Inflammatory macrophage treated with lipopolysaccharide for 4 hours (primary cell): ENCODE measurements at places on chromosomes 2 and 18.
A peak's percentile ranks its signal among the peaks of the same experiment; 100 is the strongest.

- peak; percentile 17 for DNase-seq
These were observed 100.5 kb downstream of the TACR1 start for GRCh38 chr2:75098856-75099255.

- DNase-seq: peak; percentile 29
These were observed 6.8 kb upstream of the GALM start for GRCh38 chr2:38659115-38659514.

GRCh38 chr2:161139098-161139987, 20.9 kb upstream of the TANK start:
- peak; percentile 57 for DNase-seq

DNA sequence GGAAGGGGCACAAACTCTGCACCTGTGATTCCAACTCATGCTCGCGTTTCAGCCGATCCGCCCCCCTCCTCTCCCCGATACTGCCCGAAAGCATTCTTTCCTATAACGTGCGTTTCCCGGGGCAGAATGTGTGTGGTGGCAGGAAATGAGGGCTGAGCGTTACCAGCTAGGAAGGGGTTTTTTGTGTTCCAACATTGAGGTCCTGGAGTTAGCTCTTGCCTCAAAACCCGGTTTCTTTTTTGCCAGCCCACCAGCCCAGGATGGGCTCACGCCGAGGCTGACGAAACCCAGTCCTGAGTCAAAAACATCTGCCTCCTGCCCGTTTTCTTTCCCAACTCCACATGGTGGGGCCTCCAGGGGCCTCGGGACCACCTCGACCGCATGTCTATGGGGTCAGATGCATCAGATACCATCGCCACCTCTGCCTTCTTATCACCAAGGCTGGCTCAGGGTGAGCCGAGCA, 113.7 kb upstream of the COPS8 start:
- peak; percentile 40 for DNase-seq

- no peak for DNase-seq
These were observed 116.8 kb upstream of the FIGN start for GRCh38 chr2:163852616-163853015.

GRCh38 chr2:191811807-191812602, 34.9 kb downstream of the CAVIN2 start:
- DNase-seq: peak; percentile 46

DNA sequence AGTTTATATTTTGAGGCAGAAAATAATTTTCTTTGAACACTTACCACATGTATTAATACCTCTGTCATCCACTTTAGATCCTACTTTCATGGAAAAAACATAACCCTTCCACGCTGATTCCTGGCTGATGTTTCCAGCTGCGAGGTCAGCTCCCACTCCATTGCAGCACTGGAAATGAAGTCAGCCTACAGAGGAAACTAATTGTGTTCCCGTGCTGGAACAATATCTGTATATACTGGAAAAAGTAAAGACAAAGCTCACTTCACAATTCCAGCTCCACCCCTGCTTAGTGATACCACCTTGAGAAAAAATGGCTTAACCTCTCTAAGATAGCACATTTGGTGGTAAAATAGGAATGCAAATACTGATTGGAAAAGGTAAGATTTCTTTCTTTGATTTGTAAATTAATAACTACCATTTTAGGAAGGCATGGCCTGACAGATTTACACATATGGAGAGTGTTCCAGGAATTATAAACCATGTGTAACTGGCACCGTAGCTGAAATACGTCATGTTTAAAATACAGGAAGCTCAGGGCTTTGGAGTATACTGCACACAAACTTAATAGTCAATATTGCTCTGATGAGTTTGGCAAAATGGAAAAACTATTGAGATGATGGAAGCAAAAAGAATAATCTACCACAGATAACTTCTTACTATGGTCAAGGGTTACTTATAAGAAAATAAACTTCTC, 90.0 kb downstream of the TRIB2 start:
- DNase-seq: no peak

DNA sequence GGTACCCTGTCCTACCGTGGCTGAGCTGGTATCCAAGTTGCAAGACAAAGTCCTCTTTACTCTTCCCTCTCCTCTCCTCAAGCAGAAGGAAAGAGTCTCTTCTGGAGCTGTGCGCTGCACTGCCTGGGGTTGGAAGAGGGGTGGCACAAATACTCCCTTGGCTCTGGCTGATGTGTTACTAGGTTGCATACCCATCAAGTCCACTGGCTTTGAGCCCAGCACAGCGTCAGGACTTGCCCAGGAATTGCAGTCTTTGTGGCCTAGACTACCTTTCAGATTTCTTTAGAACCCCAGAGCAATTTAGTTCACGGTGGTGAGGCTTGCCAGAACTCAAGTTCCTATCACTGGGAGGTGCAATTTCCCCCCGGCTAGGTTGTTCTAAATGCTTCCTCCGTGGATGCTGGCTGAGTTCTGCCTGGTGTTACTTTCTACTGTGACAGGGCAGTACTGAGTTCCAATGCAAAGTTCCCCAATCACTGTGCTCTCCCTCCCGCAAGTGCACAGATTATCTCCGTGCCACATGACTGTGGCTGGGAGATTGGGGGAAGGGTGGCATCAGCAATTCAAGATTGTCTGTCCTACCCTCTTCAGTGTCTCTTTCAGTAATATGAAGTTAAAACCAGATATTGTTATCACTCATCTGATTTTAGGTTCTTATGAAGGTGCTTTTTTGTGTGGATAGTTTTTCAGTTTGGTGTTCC, 13.4 kb downstream of the MYO3B start:
- no peak for DNase-seq

GRCh38 chr2:190452433-190452832, 44.3 kb downstream of the MFSD6 start:
- peak; percentile 38 for DNase-seq

DNA sequence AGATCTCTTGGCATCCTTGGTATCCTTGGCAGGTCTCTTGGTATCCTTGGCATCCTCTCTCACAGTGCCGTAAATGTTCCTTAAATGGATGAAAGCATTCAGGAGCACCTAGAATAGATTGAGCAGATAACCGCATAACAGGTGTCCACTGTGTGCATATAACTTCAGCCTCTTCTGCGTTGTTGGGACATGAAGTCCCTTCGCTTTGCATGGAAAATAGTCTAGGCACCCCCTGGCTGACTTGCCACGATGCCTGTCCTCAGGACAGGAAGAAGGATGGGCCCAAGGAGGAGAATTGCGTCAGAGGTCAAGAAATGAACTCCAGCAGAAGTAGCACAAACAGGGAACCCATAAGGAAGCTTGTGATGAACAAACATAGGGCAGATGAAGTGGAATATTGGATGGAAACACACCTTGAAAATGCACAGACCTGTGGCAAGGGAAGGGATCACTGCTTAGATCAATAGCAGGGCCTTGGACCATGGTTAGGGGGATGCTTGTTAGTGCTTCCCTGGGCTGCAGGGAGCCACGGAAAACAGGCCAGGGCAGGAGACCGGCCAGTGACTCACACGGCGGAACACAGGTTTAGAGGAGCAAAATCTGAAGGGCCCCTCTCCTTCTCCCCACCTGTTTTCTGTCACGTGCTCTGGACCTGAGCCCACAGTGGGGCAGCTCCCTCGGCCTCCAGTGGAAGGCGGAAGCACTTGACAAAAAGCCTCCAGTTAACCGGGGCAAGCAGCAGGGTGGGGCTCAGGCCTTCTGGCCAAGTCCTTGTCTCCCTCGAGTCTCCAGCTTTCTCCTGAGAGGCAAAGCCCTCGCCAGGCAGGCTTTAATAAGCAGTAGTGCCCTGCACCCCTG, 99.2 kb upstream of the ASAP2 start:
- DNase-seq: no peak

DNA sequence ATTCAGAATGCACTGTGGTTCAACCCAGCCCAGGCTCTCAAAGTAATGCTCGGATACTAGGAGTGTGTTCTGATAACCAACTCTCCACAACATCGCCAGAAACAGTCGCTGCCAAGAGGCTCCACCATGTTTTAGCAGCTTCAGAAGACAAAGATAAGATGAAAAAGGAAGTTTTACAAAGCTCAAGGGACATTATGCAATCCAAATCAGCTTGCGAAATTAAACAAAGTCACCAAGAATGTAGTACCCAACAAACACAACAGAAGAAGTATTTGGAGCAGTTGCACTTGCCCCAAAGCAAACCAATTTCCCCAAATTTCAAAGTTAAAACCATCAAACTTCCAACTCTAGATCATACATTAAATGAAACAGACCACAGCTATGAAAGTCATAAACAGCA, 360.9 kb downstream of the XIRP2 start:
- peak; percentile 4 for DNase-seq

- DNase-seq: no peak
These were observed 30.4 kb downstream of the TOGARAM2 start for GRCh38 chr2:29011418-29012060.

GRCh38 chr2:4882421-4882820, 809.8 kb upstream of the SOX11 start:
- no peak for DNase-seq

DNA sequence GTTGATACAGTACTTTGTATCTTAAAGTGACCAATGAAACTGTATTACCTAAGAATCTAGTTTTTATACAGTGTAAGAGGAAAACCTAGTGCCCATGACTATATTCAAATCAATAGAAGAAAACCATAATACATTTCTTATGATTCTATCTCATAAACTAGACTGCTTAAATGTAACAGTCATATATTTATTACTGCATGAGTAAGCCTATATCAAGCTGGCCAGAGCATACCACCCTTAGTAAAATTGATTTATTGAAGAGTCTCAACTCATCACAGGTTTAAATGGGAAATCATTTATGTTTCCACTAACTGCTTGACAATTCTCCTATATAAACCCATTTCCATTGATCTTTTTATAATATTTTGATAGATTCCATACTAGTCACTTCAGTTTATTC, 1059.2 kb upstream of the LRRTM1 start:
- DNase-seq: no peak

DNA sequence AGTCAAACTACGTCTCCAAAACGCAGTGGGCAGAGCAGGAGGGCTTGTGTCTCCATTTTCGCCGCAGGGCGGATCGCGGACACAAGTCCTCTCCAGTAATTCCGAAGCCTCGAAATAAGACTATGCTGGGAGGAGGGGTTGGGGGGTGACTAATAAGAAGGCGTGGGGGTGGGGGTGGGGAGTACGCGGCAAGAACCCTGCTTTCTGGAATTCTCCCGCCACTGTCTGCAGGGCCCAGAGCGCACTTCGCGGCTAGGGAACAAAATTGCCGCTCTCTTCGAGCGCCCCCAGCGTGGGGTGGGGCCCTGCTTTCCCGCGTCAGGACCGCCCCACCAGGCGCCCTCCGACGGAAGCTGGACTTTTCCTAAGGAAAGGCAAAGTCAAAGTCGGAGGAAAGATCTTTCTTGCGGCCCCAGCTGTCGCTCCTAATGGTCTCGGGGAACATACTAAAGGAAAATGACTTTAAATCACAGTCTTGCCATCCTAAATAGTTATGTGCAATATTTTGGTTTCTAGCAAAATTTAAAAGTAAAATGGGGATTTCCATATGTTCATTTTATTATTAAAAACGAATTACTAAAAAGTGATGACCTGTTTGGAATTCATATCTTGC, 11.9 kb downstream of the NR4A2 start:
- DNase-seq: no peak

- no peak for DNase-seq
These were observed 267.6 kb downstream of the SRBD1 start for GRCh38 chr2:45343251-45344017.

DNA sequence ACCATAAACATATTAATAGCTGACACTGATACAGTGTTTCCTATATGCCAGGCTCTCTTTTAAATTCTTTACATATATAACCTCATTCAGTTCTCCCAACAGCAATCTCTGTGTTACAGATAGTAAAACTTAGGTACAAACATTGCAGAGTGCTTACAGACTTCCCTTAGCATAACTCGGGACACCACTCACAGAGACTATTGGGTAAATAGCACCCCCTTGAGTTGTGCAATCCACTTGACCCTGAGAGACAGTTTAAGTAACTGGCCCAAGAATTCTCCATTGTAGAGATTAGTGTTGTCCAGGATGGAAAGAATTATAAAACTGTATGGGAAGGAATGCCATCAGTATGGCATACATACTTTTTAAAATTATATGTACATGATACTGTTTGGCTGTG, 110.1 kb downstream of the POLE4 start:
- DNase-seq: no peak

DNA sequence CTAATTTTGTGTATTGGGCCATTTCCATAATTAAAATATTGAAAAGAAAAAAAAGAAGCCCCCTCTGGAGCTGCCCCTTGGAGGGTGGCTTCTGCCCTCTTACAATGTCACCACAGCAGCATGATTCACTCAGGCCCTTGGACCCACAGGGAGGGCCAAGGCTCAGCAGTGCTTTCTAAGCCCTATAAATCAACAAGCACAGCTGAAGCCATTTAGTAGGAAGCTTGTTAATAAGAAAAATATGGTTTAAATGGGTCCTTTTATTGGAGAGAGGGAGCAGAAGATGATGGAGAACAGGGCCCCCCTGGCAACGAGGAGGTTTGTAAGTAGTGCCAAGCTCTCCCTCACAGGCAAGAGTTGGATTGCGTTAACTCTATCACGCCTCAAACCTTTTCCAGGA, 107.6 kb upstream of the FZD7 start:
- no peak for DNase-seq

GRCh38 chr18:36539674-36540231, 242.2 kb downstream of the FHOD3 start:
- DNase-seq: no peak

DNA sequence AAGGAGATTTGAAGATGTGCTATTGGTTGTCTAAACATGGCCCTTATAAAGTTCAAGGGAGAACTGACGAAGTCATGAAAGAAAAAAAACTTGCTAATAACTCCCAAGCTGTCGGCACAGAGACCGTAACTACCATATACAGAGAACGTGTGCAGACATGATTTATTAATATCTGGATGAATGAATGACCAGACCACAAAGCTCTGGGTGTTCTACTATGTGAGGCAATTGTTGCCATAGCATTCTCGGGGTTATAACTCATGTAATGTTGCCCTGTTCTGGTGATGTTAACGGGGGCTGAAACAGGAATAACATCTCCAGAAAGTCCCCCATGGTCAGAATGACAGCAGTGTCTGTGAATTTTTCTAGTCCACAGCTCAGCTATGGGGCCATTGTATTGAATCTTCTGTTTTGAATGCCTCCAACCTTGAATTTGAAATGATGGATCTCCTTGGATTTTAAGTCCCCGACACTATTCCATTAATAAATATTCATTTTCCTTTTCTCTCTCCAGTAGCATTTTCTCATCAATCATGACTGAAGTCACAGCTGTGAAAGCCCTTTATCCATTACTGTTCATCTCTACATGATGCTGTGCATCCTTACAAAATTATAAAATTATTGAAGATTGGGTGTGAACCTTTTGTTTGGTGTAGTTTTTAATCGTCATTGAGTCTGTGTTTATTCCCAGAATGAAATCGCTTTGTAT, 483.4 kb upstream of the KLHL29 start:
- DNase-seq: no peak

DNA sequence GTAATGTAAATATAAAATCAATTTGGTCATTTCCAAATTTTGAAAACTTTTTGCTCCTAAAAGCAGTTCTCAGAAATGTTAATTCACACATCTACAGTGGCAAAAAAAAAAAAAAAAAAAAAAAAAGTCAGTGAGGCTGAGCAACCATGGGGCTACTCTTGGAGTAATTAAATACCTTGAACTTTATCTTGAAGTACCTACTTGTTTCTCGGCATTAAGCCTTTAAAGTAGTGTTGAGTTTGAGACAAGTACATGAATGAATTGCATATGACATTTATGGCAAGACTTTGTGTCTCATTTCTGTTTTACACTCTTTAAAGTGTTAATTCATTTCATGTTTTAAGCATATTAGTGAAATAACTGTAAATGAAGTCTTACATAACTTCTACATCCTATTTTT, 613.3 kb downstream of the XIRP2 start:
- no peak for DNase-seq
